Activated CD4-positive, alpha-beta T cell treated with anti-CD3 and anti-CD28 coated beads for 4 hours (primary cell): ENCODE measurements at places on chromosomes 7 and 10.

DNA sequence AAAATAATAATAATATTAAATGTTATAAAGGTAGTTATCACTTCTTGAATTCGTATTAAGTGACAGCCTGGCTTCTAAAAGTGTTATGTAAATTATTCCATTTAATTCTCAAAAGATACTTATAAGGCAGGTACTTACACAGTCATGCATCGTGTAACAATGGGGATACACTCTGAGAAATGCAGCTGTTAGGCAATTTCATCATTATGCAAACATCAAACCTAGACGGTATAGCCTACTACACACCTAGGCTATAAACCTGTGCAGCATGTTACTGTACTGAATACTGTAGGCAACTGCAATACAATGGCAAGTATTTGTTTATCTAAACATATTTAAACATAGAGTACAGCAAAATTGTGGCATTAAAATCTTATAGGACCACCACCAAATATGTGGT lies 1.5 kb downstream of the IFIT1 start:
- DNase-seq: no peak

DNA sequence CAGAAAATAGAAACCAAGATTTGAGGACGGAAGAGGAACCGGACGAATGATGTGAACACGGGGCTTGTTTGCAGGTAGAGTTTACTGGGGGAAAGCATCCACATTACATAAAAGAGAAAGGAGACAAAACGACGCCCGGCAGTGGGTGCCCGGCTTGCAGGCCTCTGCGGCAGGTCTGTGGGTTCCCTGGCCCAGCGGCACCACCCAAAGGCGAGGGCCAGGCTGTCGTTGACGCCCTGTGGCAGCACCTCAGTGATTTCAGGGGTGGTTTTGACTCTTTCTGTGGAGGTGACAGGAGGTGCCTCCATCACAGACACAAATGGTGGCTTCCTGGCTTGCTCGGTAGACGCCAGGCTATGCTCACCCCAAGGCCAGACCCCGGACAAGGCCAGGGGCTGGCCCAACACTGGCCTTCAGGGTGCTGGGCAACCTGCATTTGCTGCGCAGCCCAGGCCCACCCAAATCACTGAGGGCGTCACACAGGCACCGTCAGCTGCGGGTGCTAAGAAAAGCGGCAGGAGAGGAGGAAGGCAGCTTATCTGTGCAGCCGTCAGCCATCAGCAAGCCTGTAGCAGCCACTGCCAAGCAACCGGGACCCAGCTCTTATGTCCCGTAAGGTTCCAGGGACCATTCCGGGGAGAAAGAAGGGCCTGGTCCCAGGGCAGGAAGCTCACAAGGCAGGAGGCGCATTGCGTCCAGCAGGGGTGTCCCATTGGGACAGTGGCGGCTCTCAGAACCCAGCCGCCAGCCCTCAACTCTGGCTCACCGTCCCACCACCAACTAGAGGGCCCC lies 230.3 kb downstream of the PTPRN2 start:
- DNase-seq: no peak

GRCh38 chr10:84590327-84591193 lies 262.2 kb downstream of the CCSER2 start:
- no peak for DNase-seq

GRCh38 chr10:131810805-131811629 lies 89.8 kb upstream of the PPP2R2D start:
- no peak for DNase-seq

DNA sequence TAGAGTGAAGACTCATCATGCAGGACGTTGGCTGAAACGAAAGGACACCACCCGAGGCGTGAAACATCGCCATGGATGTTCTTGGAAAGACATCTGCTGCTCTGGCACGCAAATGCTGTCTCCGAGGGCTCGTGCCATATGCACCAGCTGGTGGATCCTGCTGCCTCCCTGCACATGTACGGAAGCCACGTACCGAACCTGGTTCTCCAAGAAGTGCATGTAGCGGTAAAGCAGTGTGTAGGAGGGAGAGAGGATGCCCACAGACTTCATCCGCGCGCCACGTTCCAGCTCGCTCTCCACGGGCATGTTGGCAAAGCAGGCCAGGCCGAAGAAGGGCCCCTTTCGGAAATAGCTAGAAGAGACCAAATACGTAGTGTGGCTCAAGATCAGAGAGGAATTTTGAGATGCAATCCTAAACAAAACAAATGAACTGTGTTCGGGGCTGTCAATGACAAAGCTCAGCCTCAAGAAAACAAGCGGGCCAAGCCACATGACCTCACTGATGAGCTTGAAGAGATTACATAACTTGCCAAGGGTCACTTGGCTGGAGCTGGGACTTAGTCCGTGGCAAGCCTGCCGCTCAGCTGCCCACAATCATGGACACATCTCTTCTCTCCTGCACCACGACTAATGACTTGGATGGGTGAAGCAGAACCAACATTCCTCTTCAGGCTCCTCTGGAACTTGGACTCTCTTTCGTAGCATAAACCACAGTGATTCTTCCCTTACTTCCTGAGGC lies 16.5 kb downstream of the DENND11 start:
- DNase-seq: no peak

GRCh38 chr10:49629431-49629881 lies 15.6 kb downstream of the CHAT start:
- DNase-seq: no peak

GRCh38 chr10:132838346-132838970 lies 52.5 kb upstream of the NKX6-2 start:
- DNase-seq: no peak

DNA sequence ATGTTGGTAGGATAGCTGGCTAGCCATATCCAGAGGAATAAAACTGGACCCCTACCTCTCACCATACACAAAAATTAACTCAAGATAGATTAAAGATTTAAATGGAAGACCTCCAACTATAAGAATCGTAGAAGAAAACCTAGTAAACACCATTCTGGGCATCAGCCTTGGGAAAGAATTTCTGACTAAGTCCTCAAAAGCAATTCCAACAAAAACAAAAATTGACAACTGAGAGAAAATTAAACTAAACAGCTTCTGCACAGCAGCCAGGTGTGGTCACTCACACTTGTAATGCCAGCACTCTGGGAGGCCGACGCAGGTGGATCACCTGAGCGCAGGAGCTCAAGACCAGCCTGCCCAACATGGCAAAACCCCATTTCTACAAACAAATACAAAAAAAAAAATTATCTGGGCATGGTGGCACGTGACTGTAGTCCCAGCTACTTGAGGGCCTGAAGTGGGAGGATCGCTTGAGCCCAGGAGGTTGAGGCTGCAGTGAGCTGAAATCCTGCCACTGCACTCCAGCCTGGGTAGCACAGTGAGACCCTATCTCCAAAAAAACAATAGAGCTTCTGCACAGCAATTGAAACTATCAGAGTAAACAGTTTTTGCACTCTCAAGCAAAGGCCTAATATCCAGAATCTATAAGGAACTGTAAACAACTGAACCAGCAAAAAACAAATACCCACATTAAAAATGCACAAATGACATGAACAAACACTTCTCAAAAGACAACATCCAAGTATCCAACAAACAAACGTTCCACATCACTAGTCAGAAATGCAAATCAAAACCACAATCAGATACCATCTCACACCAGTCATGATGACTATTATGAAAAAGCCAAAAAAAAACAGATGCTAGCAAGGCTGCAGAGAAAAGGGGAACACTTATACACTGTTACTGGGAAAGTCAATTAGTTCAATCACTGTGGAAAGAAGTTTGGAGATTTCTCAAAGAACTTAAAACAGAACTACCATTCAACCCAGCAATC lies 4.8 kb downstream of the CRPPA start:
- no peak for DNase-seq

- no peak for DNase-seq
Observed at GRCh38 chr7:135224027-135224426, 9.6 kb upstream of the STRA8 start.

GRCh38 chr10:69014171-69014570 lies 25.6 kb downstream of the KIFBP start:
- DNase-seq: no peak

DNA sequence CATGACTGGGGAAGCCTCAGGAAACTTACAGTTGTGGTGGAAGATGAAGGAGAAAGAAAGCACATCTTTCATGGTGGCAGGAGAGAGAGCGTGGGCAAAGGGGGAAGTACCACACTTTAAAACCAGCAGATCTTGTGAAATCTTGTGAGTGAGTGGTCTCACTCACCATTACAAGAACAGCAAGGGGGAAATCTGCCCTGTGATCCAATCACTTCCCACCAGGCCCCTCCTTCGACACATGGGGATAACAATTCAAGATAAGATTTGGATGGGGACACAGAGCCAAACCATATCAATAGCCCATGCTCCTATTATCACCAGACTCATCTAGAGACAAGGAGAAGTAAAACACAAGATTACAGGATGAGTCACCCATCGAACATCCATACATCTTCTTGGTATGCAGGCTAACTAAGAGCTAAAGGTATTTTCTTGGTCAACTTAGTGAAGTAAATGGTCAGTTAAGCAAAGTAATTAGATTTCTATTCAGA lies 55.3 kb upstream of the YAE1 start:
- DNase-seq: no peak

DNA sequence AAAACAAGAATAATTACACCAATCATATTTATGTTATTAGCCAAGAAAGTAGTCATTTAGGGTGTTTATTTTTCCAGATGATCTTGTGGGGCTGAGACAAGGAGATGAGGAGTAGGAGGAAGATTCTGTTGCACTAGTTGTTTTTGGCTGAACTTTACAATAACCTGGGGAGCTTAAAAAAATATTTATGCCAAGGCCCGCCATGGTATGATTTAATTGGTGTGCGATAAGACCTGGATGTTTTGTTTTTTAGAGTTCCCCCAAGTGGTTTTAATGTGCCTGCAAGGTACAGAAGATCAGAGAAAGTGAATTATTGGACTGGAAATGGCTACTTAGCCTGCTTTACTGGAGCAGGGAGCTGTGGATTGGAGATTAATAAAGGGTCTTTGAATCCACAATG lies 7.1 kb upstream of the ZNF282 start:
- no peak for DNase-seq

DNA sequence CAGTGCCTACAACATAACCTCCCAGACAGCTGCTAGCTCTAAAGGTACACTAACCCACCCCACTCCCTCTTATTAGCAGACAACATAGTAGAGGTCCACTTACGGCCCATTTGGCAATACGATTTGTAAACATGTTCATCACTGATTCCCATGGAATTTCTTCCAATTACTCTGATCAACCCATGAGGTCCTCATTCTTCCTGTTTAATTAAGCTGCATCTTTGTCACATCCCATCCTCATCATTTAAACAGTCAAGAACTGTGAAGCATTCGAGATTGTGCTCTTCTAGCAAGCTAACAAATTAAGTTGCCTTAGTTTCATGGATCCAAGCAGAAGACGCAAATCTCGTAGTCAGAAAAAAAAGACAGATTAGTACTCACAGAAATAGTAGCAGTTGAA lies 622.2 kb upstream of the VSTM2A start:
- no peak for DNase-seq

DNA sequence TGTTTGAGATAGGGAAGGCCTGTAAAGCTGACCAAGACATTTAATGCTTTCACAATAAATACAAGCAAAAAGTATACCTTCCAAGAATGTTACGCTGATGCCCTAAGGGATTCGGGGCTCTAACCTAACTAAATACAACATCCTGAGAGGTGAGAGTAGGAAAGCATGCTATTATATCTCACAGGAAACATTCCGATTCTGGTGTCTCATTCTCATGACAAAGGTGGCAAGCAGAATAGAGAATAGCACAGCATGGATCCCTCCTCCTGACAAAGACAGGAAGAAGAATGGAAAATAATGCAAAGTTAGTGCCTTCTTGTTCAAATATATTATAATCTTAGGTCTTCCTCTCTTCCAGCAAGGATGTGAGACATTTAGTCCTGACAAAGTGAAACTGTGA lies 504.3 kb downstream of the TFEC start:
- DNase-seq: no peak

DNA sequence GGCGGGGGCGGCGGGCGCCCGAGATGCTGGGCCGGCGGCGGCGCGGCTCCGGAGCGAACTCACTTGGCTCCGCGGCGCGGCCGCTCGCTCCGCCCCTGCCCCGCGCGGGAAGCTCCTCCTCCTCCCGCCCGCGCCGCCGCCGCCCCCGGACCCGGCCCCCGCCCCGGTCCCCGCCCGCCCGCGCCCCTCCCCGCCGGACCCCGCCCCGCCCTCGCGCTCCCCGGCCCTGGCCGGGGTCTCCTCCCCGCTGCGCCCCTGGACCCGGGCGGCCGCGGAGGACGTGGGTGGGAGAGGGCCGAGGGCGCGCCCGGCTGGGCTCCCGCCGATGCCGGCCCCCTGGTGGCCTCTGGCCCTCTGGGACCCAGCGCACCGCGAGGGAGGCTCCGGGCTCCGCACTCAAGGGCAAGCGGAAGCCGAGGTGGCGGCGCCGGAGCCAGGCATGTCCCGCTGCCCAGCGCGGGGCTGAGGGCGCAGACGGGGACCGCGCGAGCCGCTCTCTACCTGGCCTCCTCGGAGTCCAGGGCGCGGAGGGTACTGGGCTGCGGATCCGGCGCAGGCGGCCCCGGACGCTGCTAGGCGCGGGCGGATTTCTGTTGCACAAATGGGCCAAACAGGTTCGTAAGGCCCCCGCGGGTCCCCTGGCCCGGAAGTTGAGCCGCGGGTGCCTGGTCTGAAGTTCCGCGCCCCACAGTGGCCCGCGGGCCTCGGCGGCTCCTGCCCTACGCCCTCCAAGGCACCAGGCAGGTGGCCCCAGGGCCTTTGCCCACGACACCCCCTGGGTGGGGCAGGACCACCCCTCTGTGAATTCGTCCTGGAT lies at the start of gene TCERG1L:
Gene TCERG1L, minus strand, starts transcription at position 61 of the 817 bp plus-strand sequence. CDS start 86 bp downstream, outside the sequence.
- no peak for DNase-seq

GRCh38 chr10:77974396-77975074 lies 48.0 kb upstream of the DLG5 start:
- DNase-seq: no peak

GRCh38 chr7:44141221-44141850 lies at the start of gene MYL7:
TSS of gene MYL7 (minus strand) at chr7:44141332. CDS start at chr7:44141305, 27 bp downstream.
- DNase-seq: no peak

- DNase-seq: no peak
Observed at GRCh38 chr7:69635555-69636185, 37.4 kb downstream of the AUTS2 start.

- no peak for DNase-seq
Observed at GRCh38 chr10:96271016-96271815, at the start of gene BLNK. TSS of gene BLNK (minus strand) at chr10:96271569. CDS start at chr10:96271398, 171 bp downstream.

GRCh38 chr10:59011972-59012632 lies 164.3 kb upstream of the PHYHIPL start:
- no peak for DNase-seq

DNA sequence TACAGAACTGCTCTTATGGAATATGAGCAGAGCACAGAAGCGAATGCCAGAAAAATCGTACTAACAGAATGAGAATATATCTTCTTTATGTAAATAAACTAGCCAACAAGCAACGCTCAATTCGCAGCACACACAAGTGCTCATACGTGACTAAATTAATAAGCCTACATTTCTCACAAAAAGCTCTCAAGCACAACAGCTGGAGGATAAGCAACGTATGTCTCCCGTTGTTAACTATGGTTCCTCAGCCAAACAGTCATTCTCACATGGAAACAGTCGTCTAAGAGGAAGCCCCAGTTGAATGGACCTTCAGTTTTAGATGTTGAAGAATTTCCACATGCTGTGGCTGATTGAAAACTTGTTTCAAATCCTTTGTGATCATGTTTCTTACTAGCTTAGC lies 110.4 kb downstream of the PKD1L1 start:
- DNase-seq: no peak

- no peak for DNase-seq
Observed at GRCh38 chr7:35334506-35334905, 80.6 kb upstream of the TBX20 start.
